ENCODE measurements at places on chromosomes 16 and 17. TPM values are rescaled to one million over a fixed set of nuclear protein-coding genes. Genes with fewer than 3 reads are reported as not detected.

The ABI3 gene
- total RNA-seq, result 46.4 TPM

The VTN gene
- 0.57 TPM for total RNA-seq

The TNFRSF12A gene
- 4.5 TPM for total RNA-seq

The ATP2C2 gene
- not detected for total RNA-seq

The MYADML2 gene
- not detected for total RNA-seq

The CPHXL2 gene
- not detected for total RNA-seq

The SLFN13 gene
- total RNA-seq, result 23.0 TPM

The CMTM1 gene
- total RNA-seq, result 8.2 TPM

The SHISA6 gene
- not detected for total RNA-seq

The GDPD1 gene
- total RNA-seq, result 2.1 TPM

DNA sequence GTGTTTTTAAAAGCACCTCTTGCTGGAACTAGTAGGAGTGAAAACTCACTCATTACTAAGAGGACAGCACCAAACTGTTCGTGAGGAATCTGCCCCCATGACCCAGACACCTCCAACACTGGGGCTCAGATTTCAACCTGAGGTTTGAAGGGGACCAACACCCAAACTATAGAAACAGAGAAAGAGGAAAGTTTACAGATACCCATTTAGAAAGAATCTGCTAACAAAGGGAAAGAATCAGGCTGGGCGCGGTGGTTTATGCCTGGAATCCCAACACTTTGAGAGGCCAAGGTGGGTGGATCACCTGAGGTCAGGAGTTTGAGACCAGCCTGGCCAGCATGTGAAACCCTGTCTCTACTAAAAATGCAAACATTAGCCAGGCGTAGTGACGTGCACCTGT lies 3.4 kb upstream of the CSNK1D start:
- no peak for DNase-seq

GRCh38 chr17:40696651-40697072 lies 6.9 kb downstream of the KRT24 start:
- no peak for DNase-seq

- no peak for DNase-seq
Observed at GRCh38 chr17:79981661-79982101, 54.0 kb downstream of the TBC1D16 start.

- DNase-seq, result no peak
Observed at GRCh38 chr16:67773099-67773498, 33.3 kb downstream of the RANBP10 start.

DNA sequence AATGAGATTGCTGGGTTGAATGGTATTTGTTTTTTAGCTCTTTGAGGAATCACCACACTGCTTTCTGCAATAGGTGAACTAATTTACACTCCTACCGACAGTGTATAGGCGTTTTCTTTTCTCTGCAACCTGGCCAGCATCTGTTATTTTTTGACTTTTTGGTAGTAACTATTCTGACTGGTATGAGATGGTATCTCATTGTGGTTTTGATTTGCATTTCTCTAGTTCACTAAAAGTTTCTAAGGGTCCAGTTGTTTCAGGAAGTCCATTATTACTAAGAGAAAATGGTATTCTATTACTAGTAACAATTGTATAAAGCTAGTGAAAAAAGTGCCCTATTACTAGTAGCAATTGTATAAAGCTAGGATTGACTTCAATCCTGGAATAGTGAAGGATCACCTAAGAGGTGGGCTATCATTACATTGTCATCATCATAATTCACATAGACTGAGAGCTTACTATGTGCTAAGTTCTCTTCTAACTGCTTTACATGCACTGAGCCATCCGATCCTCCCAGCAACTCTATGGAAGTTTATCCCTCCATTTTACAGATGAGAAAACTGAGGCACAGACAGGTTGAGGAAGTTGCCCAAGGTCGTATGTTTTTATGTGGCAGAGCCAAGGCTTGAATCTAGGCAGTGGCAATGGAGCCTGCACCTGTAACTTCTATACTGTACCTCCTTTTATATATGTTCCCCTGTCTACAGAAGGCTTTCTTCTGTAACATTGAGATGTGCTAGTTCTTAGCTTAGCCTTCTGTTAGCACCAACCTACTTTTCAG lies 13.4 kb upstream of the SMIM36 start:
- DNase-seq, result no peak

- DNase-seq, result peak; percentile 12
Observed at GRCh38 chr17:79294459-79295071, 219.9 kb downstream of the ENGASE start.

- no peak for DNase-seq
Observed at GRCh38 chr17:8844229-8845218, 22.9 kb downstream of the PIK3R6 start.

GRCh38 chr17:75621489-75621888 lies 11.7 kb upstream of the SMIM5 start:
- DNase-seq, result no peak

DNA sequence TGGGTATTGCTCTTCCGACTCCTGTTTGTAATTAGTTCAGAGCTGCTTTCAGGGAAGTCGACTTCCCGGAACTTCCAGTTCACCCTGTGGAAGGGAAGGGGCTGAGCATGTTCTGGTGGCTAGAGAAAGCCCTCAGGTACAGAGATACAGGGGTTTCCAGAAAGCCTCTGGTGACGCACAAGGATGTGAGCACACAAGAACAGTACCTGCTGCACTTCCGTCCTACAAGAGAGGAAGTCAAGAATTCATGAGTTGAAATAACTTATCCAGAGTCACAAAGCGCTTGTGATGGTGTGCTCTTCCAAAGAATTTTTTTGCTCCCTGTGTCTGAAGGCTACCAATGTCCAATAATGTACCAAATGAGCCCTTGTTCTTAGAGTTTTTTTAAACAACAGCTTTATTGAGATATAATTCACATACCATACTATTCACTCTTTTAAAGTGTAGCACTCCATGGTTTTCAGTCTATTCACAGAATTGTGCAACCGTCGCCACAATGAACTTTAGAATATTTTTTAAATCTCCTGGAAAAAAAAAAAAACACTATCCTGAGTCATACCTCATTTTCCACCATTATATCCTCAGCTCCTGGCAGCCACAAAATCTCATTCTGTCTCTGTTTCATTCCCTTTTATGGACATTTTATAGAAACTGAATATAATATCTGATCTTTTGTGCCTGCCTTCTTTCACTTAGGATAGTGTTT lies 327.6 kb downstream of the CDH13 start:
- DNase-seq, result no peak

DNA sequence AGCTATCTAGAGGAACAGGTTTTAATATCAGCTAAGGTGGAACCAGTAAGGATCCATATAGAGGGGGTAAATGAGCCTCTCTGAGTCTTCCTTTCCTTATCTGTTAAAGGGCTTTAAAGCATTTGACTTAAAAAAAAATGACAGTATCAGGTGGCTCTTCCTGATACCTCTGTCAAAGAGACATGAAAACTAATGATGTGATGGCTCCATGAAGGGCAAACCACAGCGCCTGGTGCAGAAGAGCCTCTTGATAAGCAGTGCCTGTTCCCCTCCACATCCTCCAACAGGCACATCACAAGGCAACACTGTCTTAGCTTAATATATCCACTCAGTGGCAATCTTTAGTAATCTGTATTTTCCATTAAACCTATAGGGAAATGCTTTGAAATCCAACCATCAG lies 68.9 kb downstream of the USP31 start:
- no peak for DNase-seq

DNA sequence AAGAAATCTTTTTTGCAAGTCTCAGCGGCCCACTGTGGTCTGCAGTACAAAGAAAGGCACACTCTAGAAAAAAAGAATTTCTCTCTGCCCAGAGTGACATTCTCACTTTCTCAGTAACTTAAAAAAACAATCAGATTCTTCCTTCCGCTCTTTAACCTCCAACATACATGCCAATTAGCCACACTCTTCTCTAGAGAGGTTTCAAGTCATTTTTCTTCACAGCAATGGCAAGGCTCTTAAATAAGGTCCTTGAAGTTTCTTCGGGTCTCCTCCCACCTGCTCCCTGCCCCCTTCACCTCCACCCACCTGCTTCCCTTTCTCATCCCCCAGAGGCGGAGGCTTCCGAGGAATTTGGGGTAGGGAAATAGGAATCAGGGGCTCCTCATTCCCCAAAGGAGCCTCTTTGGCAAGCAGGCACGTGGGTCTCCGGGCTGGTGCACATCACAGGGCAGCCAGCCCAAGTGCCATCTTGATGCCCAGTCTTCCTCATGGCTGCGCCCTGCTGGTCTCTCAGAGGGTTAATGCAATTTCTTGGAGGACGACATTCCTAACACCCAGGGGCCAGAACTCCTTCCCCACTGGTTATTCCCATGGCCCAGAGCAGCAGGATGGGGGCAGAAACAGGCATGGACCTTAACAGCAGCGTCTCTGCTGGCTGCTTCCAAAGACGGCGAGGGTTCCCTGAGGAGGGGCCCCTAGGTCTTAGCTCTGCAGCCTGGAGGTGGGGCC lies 855 bp upstream of the MEOX1 start:
- no peak for DNase-seq

DNA sequence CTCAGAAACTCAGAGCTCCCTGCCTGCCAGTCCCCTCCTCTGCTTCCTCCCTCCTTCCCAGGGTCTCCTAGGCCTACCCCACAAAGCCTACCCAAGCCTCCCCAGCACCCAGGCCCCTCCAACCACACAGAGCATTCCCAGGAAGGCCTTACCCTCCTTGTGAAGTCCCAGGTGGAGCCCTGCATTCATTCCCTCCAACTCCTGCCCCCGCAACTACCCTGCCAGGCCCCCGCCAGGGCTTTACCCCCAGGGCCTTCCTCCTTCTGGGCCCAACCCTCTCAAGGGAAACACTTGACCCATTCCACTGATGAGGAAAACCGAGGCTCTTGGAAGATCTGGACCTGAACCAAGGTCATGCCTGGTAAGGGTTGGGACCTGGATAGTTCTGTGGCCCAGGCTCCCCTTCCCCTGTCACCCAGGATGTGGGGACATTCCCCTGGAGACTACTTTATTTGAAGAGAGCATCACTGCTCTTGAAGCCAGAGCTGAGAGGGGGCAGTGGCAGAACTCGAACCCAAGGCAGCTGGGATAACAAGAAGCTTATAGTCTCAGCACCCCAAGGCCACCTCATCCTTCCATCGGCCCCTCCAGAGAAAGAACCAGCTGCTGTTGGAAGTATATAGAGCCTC lies 12.5 kb downstream of the PLLP start:
- no peak for DNase-seq

- no peak for DNase-seq
Observed at GRCh38 chr17:15466131-15466530, 1.3 kb downstream of the CDRT4 start.

GRCh38 chr17:33474789-33475188 lies 181.7 kb upstream of the ASIC2 start:
- no peak for DNase-seq

- peak; percentile 68 for DNase-seq
Observed at GRCh38 chr16:53822936-53823529, 119.1 kb downstream of the FTO start.

- DNase-seq, result no peak
Observed at GRCh38 chr16:53073022-53073421, 18.2 kb downstream of the CHD9 start.

DNA sequence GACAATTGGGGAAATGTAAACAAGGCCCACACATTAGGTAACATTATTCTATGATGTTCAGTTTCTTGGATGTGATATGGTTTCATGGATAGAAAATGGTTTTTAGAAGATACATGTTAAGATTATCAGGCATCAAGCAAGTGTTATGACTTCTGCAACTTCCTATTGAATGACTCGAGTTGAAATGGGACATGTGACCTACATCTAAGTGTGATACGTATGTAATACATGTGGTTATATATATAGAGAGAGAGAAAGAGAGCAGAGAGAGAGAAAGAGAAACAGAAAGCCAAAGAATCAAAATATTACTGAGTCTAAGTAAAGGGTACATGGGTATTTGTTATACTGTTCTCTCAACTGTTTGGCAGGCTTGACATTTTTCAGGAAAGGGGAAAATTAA lies 1.7 kb downstream of the TMEM170A start:
- DNase-seq, result no peak

DNA sequence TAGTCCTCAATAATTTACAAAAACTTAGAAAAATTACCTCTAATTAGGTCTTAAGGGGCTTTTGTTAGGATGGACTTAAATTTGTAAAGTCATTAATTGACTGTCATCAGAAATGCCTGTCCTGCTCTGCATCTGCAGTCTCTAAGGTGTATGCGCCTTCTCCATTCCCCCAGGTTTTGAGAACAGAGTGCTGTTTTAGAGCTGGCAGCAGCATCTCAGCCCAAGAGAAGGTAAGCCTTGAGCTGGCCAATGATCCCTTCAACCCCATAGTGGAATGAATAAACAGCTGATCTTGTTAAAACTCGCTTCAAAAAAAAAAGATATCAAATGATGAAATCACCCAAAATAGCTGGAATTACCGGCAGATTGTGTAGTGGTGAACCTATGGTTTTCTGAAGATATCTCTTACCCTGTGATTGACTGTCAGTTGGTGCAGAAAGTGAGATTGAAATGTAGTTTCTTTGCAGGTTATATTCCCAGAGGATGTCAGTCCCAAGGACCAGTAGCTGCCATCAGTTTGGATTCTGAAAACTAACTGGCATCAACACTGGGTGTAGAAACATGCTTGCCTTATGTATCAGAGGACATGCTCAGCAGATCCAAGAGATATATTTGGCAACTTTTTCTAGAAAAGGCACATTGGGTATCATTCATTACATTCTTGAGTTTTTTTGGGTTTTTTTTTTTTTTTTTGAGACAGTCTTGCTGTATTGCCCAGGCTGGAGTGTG lies 25.7 kb downstream of the TRPV2 start:
- DNase-seq, result no peak

- no peak for DNase-seq
Observed at GRCh38 chr16:56640076-56640475, 1.6 kb downstream of the MT1A start.

GRCh38 chr17:63996430-63997182 lies 1.5 kb upstream of the PRR29 start:
- DNase-seq, result no peak

DNA sequence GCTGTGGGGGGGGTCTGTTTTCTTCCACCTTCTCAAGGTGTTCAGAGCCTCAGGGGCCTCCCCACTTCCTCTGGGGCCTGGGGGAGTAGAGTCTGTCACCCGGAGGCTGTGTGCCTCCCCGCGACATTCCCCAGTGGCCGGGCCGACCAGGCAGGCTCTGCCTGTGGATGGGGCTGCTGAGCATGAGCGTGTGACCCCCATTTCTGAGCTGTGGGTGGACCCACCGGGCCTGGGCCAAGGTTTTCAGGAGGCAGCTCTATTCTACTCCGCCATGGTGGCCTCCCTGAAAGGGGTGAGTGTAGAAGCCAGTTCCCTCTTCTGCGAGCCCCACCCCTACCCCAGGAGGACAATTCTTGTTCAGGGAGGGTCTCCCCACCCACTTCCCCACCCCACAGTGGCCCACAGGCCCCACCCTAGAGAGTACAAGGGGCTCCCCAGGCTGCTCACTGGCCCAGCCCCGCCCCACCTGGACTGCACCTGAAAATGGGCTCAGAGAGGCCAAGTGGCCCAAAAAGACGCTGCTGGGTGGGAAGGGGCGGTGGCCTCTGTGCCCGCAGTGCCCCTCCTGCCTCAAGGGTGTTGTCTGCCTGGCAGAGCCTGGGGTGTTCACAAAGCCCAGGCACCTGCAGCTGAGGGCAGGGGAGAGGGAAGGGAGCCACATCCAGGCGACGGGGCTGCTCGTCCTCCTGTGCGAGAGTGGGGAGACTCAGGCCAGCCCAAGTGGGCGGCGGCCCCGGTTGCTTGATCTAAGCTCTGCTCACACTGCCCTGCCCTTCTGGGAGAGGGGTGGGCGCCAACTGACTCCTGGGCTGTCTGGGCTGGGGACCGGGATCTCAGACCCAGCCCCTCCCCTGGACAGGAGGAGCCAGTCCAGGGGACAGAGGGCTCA lies 1.3 kb downstream of the MSLN start:
- no peak for DNase-seq

GRCh38 chr17:44000141-44000860 lies 4.1 kb upstream of the NAGS start:
- DNase-seq, result no peak

All from CD8-positive, alpha-beta memory T cell (primary cell).